ENCODE measurements at places on chromosomes 3 and 15.

GRCh38 chr15:98292442-98293240, 332.1 kb downstream of the ARRDC4 start:
- peak; percentile 86 for DNase-seq

DNA sequence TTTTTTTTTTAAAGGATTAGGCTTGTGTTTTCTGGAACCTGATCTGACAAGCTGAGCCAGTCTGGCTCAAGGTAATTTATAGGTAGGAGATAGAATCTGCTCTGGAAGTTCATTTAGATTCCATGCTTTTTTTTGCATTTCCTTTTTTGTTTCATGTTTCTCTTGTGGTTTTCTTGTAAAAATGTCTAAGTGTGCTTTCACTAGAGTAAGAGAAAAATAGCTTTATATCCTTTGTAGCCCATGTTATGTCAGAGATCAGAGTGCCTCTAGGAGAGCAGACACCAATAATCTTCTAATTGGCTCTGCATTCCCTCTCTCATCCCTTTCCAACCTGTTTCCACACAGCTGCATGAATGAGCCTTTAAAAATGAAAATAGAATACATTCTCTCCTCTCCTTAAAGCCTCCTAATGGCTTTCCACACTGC, 389.8 kb upstream of the KCNMB2 start:
- DNase-seq = no peak

DNA sequence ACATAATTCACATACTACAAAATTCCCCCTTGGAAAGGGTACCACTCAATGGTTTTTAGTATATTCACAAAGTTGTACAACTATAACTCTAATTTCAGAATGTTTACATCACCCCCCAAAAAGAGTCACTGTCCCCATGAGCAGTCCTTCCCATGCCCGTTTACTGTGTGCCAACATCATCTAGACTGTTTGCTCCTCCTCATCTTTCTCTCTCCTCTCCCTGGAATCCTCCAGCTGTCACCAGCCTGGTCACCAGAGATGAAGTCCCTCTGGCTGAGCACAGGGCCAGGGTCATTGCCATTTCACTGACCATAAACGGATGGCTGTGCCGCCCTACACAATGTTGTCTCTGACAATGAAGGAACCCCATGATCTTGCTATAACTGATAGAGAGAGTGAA, 45.2 kb downstream of the C2CD4B start:
- DNase-seq = no peak

DNA sequence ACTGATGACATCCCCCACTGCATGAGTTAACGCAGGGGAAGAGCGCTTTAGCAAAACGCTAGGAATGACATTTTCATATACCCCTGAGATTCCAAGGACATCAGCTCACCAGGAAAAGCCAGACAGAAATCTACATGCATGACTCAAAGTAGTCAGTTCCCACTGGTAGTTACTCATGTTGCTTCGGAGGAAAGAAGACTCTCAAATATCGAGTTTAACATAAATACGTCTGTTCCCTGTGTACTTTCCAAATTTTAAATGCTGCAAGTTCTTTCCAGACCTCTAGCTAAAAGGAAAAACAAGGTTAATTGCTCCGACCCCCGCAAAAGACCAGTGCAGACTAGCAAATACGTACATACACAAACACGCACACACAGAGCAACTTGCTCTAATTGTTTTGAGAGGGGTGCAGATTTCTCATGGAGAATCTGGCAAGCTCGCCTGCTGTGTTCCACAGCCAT, 115.4 kb upstream of the PRICKLE2 start:
- DNase-seq = no peak

- no peak for DNase-seq
These were observed 38.2 kb downstream of the B3GALNT1 start for GRCh38 chr3:161066930-161067329.

GRCh38 chr3:10205451-10206165, 40.9 kb downstream of the IRAK2 start:
- DNase-seq = no peak

- no peak for DNase-seq
These were observed 3.1 kb downstream of the WDR93 start for GRCh38 chr15:89693696-89694095.

DNA sequence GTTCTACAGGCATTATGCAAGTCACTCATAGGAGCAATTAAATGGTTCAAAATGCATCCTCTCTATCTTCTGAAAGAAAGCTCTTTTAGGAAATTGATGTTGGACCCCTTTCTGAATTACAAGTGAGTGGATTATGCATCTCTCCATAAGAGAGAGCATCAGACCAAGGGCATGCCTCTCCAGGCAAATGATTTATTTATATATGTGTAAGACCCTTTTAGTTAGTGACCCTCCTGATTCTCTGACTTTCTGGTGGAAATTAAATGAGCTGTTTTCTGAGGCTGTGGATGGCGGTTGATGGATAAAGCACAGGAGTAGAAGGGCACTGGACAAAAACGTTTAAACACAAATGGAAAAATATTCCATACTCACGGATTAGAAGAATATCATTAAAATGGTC, 62.6 kb downstream of the CADPS start:
- no peak for DNase-seq

- no peak for DNase-seq
These were observed 38.3 kb downstream of the MYH15 start for GRCh38 chr3:108472001-108472591.

DNA sequence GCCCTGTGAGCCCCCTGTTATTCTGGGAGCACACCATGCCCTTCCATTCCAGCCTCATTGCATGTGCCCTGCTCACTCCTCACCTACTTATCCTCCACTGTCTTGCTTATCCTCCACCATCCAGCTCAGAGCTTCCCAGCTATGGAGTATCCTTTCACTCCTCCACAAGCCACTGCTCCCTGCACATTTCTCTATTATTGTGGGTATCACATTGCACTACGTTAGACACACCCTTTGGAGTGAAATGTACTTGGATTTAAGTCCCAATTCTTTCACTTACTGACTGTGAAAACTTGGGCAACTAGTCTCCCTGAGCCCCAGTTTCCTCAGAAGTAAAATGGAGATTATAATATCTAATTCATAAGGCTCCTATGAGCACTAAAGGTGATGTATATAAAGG, 4.3 kb downstream of the MASP1 start:
- DNase-seq = no peak

DNA sequence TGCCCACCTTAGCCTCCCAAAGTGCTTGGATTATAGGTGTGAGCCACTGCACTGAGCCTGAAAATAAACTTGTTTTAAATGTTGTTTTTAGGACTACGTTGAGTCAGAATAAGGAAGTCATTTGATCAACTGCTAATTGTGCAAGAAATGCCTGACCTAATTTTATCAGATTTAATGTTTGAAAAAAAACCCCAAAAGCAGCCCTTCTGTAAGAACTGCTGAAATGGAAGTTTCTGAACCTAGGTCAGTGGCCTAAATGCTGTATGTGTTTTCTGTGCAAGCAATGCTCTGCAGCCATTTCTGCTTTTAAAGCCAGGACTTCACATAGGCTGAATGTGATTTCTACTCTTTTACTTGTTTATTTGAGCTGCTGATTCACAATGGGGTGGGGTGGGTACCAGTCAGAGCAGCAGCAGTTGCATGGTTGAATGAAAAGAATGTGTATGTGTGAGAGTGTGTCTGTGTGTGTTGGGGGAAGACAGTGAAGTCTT, 6.6 kb downstream of the GPX1 start:
- no peak for DNase-seq

GRCh38 chr15:74138642-74139041, 8.3 kb downstream of the ISLR2 start:
- no peak for DNase-seq

GRCh38 chr3:64213962-64214379, 11.3 kb downstream of the PRICKLE2 start:
- DNase-seq = no peak

- no peak for DNase-seq
These were observed 306.4 kb downstream of the RORA start for GRCh38 chr15:60922736-60923135.

DNA sequence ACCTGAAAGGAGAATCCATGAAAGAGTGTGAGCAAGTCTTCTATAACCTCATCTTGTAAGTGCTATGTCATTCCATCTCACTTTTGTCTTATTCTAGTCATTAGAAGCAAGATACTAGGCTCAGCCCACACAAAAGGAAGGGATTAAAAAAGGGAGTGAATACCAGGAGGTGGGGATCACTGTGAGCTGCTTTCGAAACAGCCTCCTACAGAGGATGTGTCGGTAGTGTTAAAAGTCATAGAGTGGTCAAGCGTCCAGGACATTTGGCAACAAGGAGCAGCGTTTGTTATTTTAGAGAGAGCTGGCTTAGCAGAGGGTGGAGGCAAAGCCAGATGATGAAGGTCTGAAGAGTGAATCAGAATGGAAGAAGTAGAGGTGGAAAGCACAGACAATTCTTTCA, 11.7 kb upstream of the ZNF148 start:
- DNase-seq = no peak

DNA sequence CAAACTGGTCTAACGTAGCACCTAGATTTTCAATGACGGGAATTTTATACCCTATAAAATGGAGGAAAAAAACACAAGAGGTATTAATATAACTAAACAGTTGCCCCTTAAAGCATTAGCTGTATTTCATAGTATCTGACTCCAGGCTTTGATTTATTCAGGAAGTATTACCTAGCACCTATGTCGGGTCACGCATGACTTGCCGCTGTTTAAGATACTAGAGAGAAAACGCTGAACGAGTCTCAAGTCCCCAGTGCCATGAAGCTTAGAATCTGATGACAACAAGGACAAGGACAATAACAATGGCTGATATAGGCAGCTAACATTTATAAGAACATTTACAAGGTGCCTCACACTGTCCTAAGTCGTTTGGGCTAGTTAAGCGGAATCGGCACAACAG, 1.9 kb downstream of the SNRPA1 start:
- DNase-seq = no peak

DNA sequence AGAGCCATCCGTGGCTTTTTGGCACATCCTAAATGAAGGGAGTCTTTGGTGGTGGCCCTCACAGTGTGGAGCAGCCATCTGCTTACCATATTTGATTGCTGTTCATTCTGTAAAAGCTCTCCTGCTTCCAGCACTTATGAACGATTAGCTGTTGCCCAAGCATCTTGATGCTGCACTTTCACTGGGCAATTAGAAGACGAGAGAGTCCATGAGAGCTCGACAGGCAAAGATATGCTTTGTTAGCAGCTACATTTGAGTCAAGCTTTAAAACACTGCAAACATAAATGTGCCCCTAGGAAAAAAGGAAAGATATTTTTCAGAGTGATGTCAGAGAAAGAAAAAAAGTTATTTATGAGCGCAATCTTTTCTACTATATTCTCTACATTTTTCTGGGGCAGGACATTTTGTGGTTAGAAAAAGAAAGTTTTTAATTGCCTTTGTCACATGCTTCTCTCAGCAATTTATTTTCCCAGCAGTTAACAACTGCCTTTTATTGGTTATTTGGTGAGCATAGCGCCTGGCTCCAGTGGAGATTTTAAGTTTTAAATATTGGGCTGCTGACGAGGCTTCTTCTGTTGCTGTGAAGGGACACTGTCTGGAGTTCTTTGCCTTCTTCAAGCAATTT, 468.4 kb downstream of the C3orf38 start:
- peak; percentile 8 for DNase-seq

GRCh38 chr3:172856795-172857742, 106.5 kb downstream of the ECT2 start:
- peak; percentile 11 for DNase-seq

Measured in HEK293T (cell line).